ENCODE measurements at places on chromosomes 1 and 21.

GRCh38 chr1:88433556-88433955, 250.5 kb upstream of the PKN2 start:
- DNase-seq, result no peak

- DNase-seq, result no peak
These were observed 17.4 kb downstream of the C1QB start for GRCh38 chr1:22670352-22670975.

DNA sequence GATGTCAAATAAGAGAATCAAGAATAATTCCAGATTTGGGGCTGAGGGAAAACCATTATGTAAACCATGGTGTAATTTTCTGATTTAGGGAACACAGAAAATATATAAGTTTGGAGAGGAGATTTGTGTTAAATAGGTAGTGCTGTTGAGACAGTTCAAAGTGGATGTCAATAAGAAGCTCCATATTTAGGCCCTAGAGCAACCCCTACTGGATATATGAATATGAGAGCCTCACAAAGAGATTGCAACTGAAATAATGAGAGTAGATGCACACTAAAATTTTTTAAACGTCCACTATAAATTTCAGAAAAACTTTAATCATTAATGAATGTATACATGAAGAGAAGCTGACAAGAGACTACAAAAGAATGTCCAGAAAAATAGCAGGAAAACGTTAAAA, 1447.8 kb upstream of the PRMT6 start:
- DNase-seq, result no peak

- DNase-seq, result no peak
These were observed 73.9 kb downstream of the PLXNA2 start for GRCh38 chr1:208170252-208170651.

DNA sequence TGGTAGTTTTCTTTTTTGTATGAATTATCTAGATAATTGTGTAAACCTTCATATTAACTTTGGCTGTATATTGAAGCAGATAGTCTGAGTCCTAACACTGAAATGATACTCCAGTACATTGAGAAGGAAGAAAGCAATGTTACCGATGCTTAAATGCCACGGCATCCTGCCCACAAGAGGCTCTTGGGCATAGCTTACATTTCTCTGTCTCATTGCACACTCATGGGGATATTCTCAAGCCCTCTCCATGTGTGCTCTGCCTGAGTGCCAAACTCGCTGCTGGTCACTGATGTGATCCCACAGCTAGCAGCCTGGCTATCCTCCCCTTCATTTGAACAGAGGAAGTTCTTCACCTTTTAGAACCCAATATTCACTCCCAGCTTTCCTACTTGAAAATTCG, 179.4 kb downstream of the TGFB2 start:
- no peak for DNase-seq
